ENCODE measurements at places on chromosomes 1 and 21.

DNA sequence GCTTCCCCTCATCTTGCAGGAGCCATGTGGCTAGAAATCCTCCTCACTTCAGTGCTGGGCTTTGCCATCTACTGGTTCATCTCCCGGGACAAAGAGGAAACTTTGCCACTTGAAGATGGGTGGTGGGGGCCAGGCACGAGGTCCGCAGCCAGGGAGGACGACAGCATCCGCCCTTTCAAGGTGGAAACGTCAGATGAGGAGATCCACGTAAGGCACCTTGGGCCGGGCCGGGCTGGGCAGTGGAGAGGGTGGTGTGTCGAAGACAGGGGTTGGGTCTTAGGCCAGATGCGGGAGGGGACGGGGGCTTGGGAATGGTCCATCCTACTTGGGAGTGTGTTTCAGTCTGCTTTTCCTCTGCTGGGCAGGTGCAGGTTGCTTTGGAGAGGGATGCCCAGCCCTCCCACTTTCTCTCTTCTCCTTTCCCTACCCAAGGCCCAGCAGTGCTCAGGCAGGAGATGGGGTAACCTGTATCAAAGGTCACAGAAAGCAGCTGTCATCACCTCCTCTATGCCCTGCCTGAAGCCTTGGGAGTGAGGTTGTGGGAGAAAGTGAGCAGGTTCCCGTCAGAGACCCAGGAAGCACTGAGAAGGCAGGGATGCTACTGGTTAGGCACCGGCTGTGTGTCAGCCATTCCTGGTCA is 18.9 kb downstream of the EPHX1 start:
- DNase-seq: no peak

DNA sequence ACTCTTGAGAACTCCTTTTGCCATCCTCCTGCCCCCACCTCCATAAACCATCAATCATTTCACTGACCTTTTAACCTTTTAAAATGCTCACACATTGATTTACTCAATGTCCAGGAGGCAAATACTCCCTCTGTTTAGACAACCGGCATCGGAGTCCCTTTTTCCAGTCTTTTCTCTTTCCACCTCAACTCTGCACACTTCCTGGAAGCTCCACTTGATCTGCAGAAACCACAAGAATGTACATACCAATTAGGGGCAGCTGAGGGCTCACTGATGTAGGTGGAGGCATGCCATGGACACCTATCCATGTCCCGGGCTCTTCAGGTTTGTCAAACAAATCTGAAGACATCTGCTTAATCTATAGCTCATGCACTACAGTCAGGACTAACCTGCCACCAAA is 5.3 kb upstream of the AMIGO1 start:
- no peak for DNase-seq

- DNase-seq: no peak
These were observed 20.2 kb upstream of the ZBTB21 start for GRCh38 chr21:42030311-42030710.

DNA sequence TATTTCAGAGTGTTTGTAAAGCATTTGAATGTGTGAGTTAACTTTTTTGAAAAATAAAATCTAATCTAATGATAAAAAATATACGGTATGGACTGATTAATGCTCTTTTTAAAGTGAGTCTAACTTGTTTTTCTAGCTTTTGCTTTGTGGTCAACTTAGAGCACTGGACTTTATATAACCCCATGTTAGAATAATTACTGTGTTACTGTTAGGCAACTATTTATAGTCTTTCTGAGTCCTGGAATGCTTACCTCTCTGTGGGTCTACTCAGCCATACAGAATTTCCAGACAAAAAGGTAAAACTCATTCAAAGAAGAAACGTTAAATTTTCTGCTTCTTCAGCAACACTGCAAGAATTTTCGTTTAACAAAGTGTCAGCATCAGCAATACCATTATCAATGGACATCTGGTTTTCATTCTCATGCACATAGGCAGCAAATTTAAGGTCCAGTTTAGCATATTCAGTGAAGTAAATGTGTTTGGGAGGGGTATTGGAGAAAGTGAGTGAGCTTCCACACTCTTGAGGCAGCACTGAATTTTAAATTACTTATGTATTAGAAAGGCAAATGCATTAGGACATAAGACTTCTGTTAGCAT is 664.7 kb upstream of the NEGR1 start:
- DNase-seq: no peak

DNA sequence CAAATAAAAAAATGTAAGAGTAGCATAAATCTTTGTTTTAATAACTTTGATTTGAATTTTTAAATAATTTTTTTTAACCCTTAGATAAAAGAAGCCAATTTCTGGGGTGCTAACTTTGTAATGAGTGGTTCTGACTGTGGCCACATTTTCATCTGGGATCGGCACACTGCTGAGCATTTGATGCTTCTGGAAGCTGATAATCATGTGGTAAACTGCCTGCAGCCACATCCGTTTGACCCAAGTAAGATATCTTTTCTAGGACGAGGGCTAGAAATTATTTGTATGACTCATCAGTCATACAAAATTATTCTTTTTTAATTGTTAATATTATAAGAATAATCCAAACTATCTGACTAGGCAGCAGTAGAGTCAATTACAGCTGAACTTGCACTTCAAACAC is 71.2 kb downstream of the GPR161 start:
- DNase-seq: no peak

DNA sequence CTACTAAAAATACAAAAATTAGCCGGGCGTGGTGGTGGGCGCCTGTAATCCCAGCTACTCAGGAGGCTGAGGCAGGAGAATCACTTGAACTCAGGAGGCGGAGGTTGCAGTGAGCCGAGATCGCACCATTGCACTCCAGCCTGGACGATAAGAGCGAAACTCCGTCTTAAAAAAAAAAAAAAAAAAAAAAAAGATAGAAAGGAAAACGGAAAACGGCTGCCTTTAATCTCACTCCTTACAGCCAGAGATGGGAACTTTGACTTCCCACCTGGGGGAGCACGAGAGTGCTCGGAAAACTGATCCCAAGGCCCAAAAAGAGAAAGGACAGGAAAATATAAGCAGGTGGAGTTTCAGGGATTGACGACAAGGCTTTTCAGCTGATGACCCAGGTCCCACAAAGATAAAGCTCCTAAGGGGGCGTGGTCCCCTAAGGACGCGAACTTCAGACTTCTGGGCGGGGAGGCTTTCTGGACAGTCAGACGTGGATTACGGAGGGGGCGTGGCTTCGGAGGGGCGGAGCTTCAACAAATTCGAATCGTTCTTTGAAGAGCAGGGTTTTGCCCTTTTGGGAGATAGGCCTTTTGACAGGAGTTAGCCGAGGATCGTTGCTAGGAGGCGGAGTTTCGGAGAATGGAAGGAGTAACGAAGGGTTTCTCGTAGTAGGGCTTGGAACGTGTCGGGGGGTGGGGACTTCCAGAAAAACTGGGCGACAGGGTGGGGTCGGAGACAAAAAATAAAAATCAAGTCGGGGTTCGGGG is 958 bp upstream of the CKS1B start:
- peak; percentile 97 for DNase-seq

GRCh38 chr1:109438798-109439297 is 12.6 kb upstream of the PSMA5 start:
- DNase-seq: peak; percentile 99

GRCh38 chr1:78156805-78157521 is 111.2 kb downstream of the GIPC2 start:
- peak; percentile 91 for DNase-seq

GRCh38 chr1:164754088-164754600 is 195.2 kb downstream of the PBX1 start:
- peak; percentile 84 for DNase-seq

GRCh38 chr1:44511769-44512168 is 106.7 kb downstream of the RNF220 start:
- peak; percentile 8 for DNase-seq

- DNase-seq: no peak
These were observed 8.8 kb upstream of the CTBS start for GRCh38 chr1:84582802-84583587.

- no peak for DNase-seq
These were observed 29.8 kb upstream of the NFIA start for GRCh38 chr1:61052395-61053225.

DNA sequence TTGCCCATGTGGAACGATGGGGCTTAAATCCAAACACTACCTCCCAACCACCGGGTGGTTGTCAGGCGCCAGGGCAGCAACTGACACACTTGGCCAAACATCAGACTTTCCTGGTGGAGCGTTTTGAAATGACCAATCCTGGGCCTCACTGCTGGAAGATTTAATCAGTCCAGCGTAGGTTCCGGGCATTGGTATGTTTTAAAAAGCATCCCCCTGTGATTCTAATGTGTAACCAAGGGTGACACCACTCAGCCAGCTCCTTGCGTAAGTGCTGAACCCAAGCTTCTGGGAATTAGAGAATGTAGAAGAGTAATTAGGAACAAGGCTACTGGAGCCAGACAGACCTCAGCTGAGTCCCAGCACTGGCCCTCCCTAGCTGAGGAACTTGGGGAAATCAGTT is 44.8 kb upstream of the KAZN start:
- DNase-seq: peak; percentile 58

- DNase-seq: peak; percentile 19
These were observed 26.1 kb upstream of the SMIM12 start for GRCh38 chr1:34885405-34886247.

DNA sequence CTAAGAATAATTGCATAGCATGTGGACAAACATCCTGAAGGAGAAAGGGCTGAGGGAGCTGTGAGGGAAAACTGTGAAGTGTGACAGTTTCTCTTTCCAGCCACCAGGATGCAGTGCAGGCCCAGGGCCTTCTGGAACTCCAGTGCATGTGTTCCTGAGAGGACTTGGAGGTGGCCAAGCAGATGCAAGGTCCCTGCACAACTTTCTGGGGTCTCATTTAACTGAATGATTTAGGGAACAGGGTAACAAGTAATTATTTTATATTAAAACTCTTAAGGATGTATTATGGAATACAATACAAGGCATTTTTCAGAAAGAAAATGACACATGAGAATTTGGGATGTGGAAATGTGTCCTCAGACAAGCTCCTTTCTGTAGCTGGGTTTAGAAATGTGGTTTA is 61.2 kb upstream of the MCOLN3 start:
- peak; percentile 70 for DNase-seq

GRCh38 chr1:31483012-31483946 is 70.3 kb downstream of the SERINC2 start:
- DNase-seq: peak; percentile 100

- DNase-seq: peak; percentile 64
These were observed 10.2 kb downstream of the WNT4 start for GRCh38 chr1:22132517-22133235.

DNA sequence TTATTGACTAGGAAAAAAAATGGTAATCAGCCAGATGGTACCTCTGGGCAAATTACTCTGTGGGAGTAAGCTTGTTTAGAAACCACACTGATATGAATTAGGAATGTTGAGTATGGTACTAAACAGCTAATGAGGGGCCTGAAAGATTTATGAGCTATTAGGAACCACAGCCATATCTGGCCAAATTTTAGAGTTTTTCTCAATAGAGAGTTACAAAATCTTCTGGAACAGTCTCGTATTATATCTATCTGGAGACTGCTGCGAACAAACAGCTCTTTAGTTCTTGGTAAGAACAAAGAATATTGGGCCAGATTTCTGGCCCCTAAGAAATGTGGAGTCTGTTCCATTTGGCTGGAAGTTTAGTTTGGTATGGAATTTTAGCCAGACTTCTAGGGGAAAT is 4.9 kb upstream of the PODN start:
- DNase-seq: peak; percentile 25

GRCh38 chr1:25194572-25195020 is 37.7 kb downstream of the SYF2 start:
- no peak for DNase-seq

- no peak for DNase-seq
These were observed 5.5 kb downstream of the DISC1 start for GRCh38 chr1:231632119-231632518.
